ENCODE measurements at places on chromosomes 7 and 10.

DNA sequence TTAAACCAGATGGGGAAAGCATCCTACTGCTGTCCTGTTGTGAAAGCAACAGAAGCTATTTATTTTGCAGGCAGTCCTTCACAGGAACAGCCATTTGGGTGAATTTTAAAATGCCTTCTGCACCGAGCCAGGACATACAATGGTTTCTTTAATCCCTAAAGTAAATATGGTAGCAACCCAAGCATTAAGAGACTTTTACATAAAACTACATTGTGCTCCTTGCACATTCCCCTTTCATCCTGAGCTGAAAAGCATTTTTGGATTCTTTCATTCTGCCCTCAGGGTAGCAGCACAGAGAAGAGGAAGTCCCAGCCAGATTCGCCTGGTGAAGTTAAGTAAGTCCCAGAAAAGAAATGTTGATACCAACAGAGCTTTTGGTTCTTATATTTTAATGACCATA lies 84.0 kb upstream of the FAM3C start:
- DNase-seq = no peak

- peak; percentile 58 for DNase-seq
Measured at GRCh38 chr10:5094265-5095205, at the start of gene AKR1C3. AKR1C3 (plus strand) TSS chr10:5094414; CDS start chr10:5094445, 31 bp downstream.

GRCh38 chr7:27946351-27946750 lies 206.4 kb downstream of the TAX1BP1 start:
- no peak for DNase-seq

- DNase-seq = no peak
Measured at GRCh38 chr10:117911684-117912083, 135.1 kb downstream of the RAB11FIP2 start.

- no peak for DNase-seq
Measured at GRCh38 chr7:150784120-150784736, 15.9 kb downstream of the TMEM176B start.

GRCh38 chr10:21281765-21282484 lies 243.6 kb downstream of the SKIDA1 start:
- no peak for DNase-seq

DNA sequence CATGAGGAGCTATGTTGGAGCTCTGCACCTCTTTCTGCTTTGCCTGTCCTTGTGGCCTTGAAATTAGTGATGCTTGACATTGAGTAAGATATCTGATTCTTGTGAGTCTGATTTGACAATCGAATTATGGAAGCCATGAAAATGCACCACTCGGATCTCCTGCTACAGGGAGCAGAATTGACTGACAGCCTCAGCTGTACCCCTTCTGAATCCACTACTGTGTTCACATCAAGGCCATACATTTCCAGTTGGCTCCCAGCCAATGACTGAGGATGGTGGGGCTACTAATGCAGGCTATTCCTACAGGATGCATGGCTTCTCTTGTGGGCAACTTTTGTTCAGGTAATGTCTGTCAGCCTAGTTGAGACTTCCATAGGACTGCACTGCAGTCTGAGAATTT lies 321.9 kb downstream of the REEP3 start:
- no peak for DNase-seq
